Substantia nigra (tissue), 51 donors: ENCODE measurements at places on chromosomes 3 and 15.

DNA sequence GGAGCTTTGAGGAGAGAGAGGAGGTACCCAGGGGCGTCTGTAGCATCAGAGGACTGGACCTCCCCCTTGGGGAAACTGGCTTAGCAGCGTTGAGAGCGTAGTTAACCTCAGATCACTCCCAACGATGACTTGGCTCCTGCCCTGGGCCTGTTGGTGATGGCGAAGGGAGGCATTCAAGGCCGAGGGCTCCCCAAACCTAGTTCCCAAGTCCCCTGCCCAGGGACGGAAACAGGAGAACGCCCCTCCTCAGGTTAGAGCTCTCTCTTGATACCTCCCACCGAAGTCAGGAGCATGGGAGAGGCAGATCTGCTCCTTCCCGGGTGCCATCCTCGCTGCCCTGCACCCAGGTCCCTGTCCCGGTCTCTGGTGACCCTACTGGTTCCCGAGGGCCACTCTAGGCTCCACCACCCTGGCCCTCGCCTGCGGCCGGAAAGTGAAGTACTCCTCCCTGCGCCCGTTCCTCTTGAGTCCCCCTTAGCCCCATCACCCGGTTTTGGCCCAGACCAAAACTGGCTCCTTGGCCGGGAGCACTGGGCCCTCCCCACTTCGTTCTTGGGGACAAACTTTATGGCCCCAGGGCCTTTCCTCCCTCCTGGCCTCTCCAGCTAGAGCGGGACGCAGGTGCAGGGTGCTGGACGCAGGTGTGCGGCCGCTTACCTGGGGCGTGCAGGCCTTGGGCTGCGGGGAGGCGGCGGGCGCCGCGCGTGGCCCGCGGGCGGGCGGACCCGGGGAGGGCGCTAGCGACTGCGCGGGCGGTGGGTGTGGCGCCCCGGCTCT is 2.6 kb upstream of the SKOR1 start:
- DNase-seq, result no peak

DNA sequence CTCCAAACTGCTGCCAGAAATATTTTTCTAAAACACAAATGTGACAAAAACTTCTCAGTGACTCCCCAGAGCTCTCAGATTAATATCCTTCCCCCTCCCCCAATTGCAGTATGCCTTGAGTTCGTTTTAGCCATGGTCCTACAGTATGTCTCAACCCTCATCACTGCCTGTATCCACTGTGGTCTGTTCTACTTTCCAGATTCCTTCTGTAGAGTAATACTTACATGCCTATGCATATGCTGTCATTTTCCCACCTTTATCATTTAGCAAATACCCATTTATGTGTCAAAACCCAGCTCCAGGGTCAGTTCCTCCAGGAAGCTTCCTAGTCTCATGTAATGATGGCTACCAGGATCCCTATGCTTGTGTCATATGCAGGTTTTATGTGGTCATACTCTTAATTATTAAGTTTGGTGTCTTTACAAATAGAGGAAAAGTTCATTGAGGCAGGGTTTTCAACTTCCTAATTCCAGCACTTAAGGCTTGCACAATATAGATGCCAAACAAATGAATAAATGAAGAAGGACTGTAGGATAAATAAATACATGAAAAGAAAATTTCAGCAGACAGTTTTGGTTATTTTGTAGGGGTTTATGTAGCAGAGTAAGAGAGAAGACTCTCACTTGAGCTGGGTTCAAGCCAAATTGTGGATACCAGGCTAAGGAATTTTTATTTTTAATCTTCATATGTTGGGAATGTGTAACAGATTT is 170.8 kb downstream of the ALCAM start:
- no peak for DNase-seq

DNA sequence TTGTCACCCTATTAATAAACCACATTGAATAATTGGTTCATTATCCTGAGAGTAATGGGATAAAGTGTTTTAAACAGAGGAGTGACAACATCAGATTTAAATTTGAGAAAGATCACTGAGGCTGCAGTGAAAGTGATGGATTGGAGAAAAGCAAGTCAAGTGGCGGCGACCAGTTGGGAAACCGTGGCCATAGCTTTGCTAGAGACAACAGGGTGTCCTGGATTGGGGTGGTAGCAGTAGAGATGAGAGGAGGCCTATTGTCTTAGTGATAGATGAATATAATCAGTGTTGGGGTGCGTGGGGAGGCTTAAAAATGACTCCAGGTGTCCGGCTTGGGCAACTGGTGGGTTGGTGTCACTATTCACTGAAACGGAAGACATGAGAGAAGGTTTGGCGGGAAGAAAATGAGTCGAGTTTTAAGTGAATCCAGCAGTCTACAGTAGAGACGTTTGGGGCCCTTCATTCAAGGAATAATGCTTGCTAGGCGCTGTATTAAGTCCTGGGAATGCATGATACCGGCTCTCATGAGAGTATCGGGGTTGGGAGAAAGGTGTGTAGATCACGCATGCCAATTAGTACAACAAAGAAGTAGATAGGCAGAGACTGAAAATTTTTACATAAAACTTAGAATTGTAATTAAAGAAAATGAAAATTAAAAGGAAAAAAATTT is 819 bp downstream of the NEK4 start:
- DNase-seq, result no peak

GRCh38 chr3:168272343-168272985 is 176.7 kb upstream of the GOLIM4 start:
- no peak for DNase-seq

DNA sequence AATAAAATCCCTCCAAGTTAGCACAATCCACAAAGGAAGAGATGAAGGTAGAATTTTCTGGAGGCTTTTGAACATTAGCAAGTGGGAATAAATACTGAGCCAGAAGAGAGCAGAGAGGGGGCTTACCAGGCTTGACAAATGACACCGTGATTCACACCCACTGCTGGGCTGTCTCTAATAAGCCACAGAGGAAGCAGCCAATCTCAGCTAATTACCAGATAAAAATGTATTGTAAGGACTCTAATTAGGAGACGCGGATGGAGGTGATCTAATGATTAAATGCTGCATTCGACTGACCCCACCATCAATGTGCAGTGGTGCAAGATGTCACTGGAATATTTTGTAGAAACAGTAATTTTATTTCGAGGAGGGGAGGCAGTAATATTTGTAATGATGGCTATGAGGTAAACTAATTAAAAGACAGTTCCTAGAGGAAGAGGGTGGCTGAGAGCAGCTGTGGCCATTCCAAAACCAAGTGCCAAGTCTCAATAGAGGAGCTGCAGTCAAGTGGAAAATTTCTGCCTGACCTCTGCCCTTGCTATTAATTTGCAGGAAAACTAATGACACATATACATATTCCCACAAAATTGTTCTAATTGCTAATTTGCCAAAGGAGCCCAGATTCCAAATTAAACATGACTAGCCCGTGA is 602.2 kb downstream of the FOXP1 start:
- no peak for DNase-seq

DNA sequence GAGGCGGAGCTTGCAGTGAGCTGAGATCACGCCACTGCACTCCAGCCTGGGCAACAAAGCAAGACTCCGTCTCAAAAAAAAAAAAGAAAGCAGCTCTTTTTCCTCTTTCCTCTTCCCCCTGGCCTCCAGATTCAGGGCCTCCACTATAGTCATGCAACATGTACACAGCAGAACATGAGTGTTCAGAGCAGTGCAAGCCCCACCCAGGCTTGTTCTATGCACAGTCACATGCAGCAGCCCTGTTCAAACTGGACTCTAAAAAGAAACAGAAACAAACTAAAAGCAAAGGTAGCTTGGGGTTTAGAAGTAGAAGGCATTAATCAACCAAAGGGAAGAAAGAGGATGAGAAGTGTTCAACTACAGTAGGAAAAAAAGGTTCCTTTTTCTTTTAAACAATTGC is 11.8 kb downstream of the SHQ1 start:
- DNase-seq, result no peak

DNA sequence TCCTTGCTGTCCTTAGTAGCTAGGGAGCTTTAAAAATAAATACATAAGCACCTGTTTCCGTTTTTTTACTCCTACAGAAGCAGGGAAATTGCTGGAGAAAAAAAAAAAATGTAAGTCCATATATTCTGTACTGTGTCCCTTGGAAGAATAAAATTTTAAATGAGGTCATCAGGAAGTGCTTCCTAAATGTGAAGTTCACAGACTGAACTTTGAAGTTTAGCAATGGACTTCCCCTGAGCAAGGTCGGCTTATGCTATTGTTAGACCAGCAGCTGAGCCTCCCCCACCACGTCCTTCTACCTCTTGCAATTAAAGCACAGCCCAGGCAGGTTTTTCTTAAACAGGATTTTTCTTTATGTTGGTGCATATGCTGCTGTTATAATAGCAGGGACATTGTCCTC is 26.3 kb downstream of the LIPC start:
- no peak for DNase-seq

GRCh38 chr3:139460076-139460475 is 16.2 kb downstream of the RBP2 start:
- DNase-seq, result no peak

DNA sequence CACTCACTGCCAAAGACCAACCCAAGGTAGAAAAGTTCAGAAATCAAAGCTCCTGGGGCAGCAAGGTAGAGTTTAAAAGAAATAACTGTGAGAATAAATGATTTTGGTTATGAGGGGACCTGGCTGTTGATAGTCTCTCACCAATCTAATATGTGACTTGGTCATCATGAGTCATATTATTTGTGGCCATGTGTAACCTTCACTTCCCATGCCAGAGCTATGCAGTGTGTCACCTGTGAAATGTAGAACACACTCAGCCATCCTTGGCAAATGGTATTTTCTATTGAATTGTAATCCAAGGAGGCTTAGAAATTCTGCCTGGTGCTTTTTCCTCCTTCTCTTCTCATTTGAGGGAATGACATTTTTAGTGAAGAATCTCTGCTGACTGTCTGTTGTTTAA is 184.2 kb upstream of the STAC start:
- no peak for DNase-seq

DNA sequence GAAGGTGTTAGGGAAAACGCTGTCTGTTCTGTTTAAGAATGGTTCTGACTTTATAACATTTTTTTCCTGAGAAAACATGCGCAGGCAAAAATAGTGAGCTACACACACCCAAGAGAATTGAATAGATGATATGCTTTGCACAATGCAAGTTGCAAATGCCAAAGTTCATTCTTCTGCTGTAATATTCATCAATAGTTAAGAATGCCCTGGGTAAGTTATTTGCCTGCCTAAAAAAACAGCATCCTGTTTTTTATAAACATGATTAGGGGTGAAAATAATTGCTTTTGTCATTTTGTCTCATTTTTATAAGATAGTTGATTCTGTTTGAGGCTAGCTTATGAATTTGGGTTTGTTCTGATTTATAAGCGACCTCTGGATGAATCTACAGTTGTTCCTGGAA is 99.4 kb downstream of the DTWD1 start:
- DNase-seq, result no peak

GRCh38 chr3:113255100-113255853 is 43.9 kb downstream of the BOC start:
- peak; percentile 23 for DNase-seq

DNA sequence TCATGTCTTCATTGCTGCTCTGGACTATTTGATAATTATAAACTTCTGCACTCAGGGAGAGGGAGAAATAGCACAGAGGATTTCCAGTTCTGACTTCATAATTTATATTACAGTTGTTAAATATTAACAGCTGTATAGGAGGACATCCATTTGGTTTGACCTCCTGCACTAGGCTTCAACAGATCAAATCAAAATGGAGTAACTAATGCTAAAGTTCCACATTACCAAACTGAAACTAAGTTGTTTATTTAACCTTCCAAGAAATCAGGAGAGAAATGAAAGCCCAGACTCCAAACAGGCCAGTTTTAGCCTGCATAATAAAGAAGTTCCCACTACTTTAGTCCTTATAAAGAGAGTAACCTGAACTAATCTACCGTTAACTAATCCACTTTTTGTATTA is 4.6 kb downstream of the PLSCR2 start:
- DNase-seq, result no peak

GRCh38 chr3:177281292-177282118 is 84.2 kb upstream of the TBL1XR1 start:
- DNase-seq, result no peak

DNA sequence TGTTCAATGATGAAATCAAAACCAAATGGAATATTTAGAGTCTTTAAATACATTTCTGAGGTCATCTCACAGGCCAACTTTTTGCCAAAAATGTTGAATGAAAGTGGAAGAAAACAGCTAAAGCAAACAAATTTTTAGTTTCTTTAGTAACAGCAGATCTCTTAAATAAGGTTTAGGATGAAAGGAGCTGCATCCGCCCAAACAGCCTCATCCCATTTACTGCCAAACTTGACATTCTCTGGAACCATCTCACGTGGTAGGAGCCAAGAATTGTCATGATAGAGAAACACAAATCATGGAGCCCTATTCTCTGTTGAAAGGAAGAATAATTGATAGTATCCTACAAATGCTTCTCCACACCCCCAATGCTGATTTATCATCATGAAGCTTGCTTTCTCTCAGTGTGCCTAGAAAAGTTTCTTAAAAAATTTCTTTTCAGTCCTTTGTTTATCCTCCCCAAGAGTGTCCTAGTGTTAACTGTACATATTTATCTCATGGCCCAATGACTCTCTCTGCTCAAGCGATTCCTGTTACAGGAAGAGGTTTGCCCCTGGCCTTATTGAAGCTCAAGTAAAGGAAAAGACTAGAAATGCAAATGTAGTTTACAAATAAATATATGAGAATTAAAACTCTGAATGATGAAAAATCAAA is 23.4 kb downstream of the SLC9A9 start:
- DNase-seq, result no peak

DNA sequence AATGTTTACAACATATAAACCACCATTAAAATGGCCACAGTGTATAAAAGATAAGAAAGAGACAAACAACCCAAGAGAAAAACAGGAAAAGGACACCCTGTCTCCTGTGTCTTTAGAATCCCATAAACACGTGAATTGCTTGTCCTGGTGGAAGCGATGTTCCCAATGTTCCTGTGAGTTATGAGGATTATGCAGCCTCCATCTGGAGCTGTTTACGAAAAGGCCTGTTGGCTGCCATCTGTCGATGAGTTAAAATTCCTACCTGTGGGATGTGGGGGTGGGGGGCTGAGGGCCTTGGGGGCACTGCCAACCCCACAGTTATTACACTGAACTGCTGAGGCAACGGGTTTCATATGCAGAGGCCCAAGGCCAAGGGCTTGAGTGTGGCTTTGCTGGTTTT is 13.6 kb downstream of the NISCH start:
- DNase-seq, result no peak

GRCh38 chr15:66293419-66294156 is at the start of gene DIS3L:
Gene DIS3L (plus strand): TSS chr15:66293568. CDS start chr15:66293597, 29 bp downstream.
- peak; percentile 28 for DNase-seq

- DNase-seq, result no peak
Observed at GRCh38 chr15:98387866-98388265, 260.5 kb upstream of the IGF1R start.

- DNase-seq, result no peak
Observed at GRCh38 chr15:101308604-101309435, 13.8 kb upstream of the SNRPA1 start.

- DNase-seq, result no peak
Observed at GRCh38 chr15:94327356-94327936, 96.1 kb downstream of the MCTP2 start.

DNA sequence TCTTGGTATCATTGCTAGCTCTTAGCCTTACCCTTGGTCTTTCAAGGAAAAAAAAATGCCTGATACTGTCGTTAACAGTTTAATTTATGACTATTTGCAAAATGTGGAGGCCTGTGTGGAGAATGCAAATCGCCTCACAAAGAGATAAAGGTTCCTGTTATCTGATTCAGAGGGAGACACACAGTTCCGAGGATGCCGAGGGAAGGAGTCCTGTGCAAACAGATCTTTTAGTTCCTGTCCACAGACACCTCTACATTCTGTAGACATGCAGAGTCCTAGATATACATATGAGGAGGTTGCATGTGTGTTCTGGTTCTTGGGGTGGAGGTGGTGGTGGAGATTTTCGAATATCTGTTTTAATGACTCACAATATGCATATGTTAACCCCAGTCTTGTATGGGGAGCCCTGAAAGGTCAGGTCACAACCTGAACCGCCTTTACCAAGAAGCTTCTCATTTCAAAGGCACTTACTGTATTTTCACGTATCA is 5.7 kb downstream of the NR2F2 start:
- DNase-seq, result no peak
